H9 (cell line): ENCODE measurements at places on chromosomes 6 and 20. TPM values are rescaled to one million over a fixed set of nuclear protein-coding genes. Genes with fewer than 3 reads are reported as not detected.
A peak's percentile ranks its signal among the peaks of the same experiment; 100 is the strongest.

PSORS1C2 gene
- total RNA-seq: 0.31 and 0.33 TPM in 2 replicates

KCNK17 gene
- total RNA-seq: 1.2 and 1.3 TPM in 2 replicates

EDN1 gene
- 2.1 and 2.6 TPM in 2 replicates for total RNA-seq

DNA sequence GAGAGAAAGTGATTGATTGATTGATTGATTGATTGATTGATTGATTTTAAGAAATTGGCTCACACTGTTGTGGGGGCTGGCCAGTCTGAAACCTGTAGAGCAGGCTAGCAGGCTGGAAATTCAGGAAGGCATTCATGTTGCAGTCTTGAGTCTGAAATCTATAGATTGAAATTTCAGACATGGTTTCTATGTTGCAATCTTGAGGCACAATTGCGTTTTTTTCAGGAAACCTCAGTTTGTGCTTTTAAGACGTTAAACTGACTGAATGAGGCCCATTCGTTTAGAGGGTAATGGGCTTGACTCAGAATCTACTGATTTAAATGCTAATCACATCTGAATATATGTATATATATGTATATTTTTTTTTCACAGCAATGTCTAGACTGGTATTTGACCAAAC is 106.3 kb downstream of the STXBP5 start:
- no peak for DNase-seq

DNA sequence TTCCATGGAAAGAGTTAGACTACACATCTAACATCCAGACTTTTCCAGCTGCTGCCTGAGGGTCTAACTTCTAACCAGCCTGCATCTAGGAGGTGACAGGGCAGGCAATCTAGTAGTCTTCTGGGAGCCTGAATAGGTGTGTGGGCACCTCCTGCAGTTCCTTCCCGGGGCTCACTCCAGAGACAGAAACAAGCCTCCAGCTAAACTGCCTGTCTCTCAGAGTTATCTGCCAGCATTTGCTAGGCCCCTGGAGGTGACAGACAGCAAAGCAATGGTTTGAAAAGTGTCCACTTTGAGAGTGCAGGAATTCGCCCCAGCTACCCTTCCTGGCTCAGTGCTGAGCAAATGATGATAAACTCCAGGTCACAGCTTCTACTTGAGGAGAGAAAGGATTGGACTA is 240.5 kb upstream of the PRSS16 start:
- no peak for DNase-seq

GRCh38 chr6:87675004-87675681 is 26.9 kb downstream of the AKIRIN2 start:
- DNase-seq: no peak

- no peak for DNase-seq
Observed at GRCh38 chr6:152135755-152136448, 328.4 kb downstream of the ESR1 start.

DNA sequence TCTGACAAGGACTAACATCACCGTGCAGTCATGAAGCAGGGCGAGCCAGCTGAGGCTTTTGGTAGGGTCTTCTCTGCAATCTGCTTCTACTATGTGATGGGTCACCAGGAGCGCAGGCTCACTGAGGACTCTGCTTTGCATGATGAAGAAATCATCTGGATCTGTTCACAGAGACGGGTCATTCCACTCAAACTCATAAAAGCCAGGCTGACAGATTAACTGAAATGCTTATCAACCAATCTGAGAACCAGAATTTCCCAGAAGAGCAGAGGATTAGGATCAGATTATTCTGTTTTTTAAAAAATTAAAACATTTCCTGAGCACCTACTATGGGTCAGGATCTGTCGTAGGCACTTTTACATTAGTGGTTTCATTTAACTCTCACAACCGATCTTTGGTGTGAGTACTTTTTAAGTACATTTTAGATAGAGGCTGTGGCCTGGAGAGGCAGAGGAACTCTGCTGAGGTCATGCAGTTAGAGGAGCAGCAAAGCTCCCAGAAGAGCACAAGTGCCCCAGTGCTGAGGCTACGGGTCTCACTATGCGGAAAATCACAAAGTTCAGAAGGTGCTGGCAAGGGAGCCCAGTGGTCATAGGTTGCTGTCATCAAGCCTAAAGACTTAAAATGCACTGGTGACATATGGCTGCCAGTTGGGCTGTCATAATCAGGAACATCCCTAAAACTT is 109.1 kb downstream of the BACH2 start:
- DNase-seq: no peak

DNA sequence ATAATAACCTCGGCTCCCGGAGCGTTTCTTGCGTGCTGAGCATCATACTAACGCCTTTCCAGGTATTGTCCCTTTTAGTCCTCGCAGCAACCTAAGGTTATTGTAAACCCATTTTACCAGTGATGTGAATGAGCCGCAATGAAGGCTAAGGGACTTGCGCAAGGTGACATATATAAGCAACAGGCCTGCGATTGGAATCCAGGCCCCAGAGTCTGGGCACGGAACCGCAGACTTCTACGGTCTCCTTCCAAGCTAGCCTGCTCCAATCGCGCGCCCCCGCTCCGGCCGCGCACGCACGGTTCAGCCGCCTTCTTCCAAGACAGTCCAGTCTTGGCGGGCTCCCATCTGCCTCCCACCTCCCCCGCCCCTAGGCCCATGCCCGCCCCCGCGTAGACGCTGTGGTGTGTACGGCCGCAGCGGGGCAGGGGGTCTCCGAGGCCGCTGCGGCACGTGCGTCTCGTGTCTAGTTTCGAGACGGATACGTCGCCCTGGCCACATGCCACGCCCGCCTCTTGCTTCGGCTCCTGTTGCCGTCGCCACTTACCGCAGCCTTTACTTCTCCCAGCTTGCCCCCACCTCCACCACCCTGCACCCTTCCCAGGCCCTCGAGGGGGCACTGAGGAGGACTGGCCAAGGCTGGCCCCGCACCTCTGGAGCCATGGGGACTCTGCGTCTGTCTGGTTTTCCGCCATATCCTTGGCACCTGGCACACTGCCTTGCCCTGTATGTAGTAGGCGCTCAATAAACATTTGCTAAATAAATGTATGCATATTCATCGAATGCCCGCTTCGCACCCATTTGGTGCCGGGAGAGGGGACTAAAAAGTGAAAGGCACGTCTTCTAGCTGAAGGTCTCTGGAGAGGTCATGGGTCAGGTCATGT is 855 bp upstream of the GFOD1 start:
- DNase-seq: peak; percentile 51
